ENCODE measurements at places on chromosomes 2 and 18.

DNA sequence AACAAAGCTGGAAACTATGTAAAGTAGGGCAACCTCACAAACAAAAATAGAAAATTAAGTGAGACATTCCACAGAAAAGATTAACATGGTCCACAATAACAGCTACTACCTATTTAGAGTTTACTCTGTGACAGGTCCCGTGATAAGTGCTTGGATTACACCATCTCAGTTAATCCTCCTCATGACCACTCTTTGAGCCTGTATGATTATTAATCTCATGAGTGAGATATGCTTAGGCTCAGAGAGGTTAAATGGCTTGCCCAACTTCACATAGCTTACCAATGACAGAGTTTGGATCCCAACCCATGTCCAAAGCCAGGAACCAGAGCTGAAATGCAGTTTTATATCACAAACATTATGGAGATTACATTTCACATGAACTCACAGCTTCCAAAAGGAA, 37.3 kb upstream of the KLF7 start:
- DNase-seq: no peak

DNA sequence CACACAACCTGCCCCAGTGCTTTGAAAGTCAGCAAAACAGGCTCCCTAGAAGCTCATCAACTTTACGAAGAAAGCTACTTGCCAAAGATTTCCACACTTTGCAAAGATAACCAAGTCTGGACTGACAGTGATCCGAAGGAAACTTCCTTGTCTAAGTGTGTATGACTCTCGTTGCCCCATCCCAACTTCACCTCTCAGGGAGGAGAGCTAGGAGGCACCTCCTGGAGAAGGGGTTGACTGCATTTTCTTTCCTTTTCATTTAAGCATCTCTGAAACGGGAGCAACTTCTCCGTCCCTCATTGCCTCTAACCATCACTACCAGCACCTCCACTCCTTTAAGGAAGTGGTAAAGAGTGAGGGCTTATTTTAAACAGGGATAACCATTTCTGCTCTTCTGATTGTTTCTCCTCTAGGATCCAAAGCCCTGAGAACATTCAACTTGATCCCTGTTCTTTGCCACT, 7.0 kb downstream of the ZEB2 start:
- DNase-seq: peak; percentile 52

DNA sequence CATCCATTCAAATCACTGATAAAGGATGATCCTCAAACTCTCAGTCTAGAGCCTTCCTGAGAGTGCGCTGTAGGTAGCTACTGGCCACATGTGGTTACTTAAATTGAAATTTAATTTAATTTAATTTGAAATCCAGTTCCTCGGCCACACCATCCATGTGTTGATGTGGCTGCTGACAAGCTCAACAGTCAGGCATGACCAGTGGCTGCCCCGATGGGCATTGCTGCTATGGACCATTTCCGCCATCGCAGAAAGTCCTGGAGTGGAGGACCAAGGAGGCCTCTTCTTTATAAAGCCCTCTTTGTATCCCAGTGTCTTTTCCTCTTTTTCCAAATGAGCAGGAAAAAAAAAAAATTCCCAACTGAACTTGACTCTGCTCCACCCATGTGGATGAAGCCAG, 100.6 kb downstream of the HDAC4 start:
- no peak for DNase-seq

DNA sequence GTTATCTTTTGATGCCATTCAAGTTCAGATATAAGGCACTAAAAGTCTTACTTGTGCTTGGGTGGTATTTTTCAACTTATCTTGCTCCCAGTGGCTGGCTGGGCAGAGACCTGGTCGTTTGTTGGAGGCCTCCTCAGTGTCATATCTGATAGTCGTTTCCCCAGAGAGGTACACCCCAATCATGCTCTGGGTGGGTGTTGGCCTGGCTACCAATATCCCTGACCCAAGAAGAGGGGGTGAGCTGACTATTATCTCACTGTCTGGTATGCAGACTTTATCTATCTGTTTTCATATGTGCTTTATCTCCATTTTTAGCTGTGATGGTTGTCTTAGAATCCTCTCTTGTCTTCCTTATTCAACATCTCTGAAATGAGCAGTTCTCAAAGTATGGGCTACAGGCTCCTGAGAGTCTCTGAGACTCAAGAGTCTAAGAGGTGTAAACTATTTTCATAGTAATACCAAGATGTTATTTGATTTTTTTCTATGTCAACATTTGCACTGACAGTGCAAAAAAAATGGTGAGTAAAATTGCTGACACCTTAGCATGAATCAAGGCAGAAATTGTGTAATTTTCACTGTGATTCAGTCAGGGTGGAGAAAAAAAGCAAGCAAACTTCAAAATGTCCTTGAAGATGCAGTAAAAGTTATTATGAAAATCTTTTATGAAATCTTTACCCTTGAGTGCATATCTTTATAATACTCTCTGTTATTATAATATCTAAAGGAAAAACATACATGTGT, 12.3 kb upstream of the PLEK start:
- no peak for DNase-seq

- no peak for DNase-seq
Measured at GRCh38 chr2:3054066-3054465, 323.6 kb downstream of the EIPR1 start.

GRCh38 chr2:227826563-227826962, 12.9 kb downstream of the CCL20 start:
- DNase-seq: no peak

GRCh38 chr2:204225671-204226073, 289.1 kb downstream of the ICOS start:
- no peak for DNase-seq

- DNase-seq: no peak
Measured at GRCh38 chr2:98550165-98550564, 58.1 kb downstream of the COA5 start.

- DNase-seq: no peak
Measured at GRCh38 chr18:13501891-13502290, 224.5 kb downstream of the FAM210A start.

- no peak for DNase-seq
Measured at GRCh38 chr2:54139210-54139609, 23.8 kb downstream of the ACYP2 start.

- no peak for DNase-seq
Measured at GRCh38 chr2:60408811-60409530, 144.5 kb downstream of the BCL11A start.

- DNase-seq: no peak
Measured at GRCh38 chr2:192827735-192828134, 633.0 kb upstream of the TMEFF2 start.

- no peak for DNase-seq
Measured at GRCh38 chr18:6616981-6617380, 112.5 kb upstream of the ARHGAP28 start.

DNA sequence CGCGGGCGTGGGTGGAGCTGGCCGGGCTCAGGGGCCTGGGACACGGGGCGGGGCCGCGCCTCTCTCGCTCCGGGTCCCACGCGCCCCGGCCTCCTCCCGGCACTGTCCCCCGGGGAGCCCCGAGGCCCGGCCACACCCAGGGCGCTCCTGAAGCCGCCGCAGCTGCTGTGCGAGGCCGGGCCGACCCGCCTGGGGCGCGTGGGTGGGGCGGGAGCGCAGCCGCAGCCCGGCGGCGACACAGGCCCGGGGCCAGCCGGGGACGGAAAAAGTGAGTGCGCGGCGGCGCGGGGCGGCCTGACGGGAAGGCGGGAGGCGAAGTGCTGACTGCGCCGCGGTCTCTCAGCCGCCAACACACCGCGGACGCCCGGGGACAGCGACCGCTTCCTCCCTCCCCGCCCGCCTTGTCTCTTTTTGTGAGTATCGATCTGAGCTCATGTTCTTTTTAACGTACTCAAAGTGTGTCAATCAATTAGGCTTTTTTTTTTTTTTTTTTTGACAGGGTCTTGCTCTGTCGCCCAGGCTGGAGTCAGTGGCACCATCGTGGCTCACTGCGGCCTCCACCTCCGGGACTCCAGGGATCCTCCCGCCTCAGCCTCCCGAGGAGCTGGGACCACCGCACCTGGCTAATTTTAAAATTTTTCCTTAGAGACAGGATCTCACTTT, 14.5 kb downstream of the PDCD1 start:
- DNase-seq: peak; percentile 49

DNA sequence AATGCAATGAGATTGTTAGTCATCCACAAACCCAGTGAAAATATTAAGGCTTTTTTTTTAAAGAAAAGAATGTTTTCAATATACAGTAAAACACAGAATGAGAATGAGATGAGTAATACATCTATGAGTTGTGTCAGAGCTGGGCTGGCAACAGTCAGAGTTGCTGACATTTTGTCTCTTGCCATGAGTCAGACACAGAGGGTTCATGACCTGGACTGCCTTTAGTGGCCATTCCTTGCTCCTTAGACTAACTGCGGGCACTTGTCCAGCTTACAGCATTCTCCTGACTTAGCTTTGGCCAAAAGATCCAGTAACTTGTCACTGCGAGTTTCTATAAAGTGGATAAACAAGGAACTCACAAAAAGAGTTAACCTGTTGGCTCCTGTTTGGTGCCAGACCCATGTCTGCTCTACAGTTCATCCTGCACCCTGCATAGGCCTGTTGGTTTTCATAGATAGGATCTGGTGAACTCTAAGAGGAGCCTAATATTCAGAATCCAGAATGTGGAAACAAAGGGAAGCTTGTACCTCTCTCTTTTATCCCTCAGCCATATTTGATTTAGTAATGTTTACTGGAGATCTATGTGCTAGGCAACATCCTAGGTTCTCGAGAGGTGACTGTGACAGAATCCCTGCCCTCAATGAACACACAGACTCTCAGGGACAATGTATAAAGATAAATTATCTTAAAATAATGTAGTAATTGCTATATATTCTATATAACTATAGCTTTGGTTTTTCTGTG, 391.5 kb upstream of the VWC2L start:
- peak; percentile 98 for DNase-seq

DNA sequence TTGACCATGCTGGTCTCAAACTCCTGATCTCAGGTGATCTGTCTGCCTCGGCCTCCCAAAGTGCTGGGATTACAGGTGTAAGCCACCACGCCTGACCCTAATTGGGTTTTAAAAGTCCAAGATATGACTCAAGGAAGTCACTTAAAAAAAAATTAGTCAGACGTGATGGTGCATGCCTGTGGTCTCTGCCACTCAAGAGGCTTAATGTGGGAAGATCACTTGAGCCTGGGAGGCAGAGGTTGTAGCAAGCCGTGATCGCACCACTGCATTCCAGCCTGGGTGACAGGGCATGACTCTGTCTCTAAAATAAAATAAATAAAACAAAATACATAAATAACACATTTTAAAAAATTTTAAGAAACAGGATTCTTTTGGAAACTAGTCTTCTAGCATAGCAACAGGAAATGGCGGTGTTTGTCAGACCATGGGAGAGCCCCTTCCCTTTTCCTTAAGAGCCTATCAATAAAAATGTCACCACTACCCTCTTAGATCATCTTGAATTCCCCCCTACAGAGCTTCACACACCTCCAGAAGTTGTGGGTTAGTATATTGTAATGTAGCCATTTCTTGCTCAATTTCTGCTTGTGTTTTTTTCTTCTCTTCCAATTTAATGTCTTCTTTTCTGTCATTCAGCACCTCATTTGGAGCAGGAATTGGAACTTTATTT, 20.1 kb downstream of the SFT2D3 start:
- peak; percentile 83 for DNase-seq

Measured in EL (cell line).